CD4-positive, alpha-beta T cell treated with Interleukin-6 for 4 hours (primary cell): ENCODE measurements at places on chromosomes 6 and 20.

- no peak for DNase-seq
Observed at GRCh38 chr6:126176282-126176681, 163.6 kb upstream of the CENPW start.

- no peak for DNase-seq
Observed at GRCh38 chr6:57261926-57262325, 39.8 kb upstream of the RAB23 start.

- no peak for DNase-seq
Observed at GRCh38 chr20:415820-416322, 7.8 kb downstream of the RBCK1 start.

- DNase-seq: no peak
Observed at GRCh38 chr6:105196076-105196475, 16.3 kb upstream of the POPDC3 start.

DNA sequence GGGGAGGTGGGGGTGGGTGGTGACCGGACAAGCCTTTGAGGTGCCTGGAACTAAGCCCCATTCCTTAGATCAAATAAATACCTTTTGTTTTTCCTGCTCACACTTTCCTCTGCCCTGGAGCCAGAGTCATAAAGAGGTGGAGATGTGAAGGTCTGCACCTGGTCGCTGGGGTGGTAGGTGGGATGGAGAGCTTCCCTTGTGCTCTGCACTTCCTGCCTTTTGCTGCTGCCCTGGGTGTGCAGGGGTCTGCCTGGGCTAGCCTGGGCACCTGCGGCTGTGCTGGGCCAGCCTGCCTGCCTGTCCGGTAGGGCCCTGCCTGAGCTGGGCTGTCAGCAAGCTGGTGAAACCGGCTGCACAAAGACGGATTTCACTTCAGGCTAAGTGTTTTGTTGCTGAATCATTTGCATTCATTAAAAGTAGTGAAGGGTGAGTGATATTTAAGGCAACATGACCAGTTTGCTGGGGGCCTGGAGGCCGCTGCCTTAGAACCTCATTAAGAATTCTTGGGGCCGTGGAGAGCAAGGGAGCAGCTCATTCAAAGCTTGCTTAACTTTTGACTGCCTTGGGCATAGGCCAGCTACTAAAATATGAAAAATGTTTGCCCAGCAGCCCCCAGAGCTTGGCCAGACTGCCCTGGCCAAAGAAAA, 20.5 kb downstream of the PTK7 start:
- no peak for DNase-seq

- peak; percentile 13 for DNase-seq
Observed at GRCh38 chr6:79570129-79571029, 33.1 kb upstream of the LCA5 start.
